Caki2 (cell line): ENCODE measurements at places on chromosomes 7 and 10. TPM values are rescaled to one million over a fixed set of nuclear protein-coding genes. Genes with fewer than 3 reads are reported as not detected.

The SPDYE16 gene
- 2.2 TPM in 1 of 2 replicates, not detected in the other for total RNA-seq

The C10orf53 gene
- not detected in 2 replicates for total RNA-seq

The THSD7A gene
- 0.06 and 0.20 TPM in 2 replicates for total RNA-seq

The EPO gene
- total RNA-seq: not detected in 2 replicates

The SP4 gene
- total RNA-seq: 2.5 and 3.0 TPM in 2 replicates

The LEP gene
- not detected in 2 replicates for total RNA-seq

The FFAR4 gene
- not detected in 2 replicates for total RNA-seq

The RAB19 gene
- total RNA-seq: 6.3 TPM in 1 of 2 replicates, not detected in the other

The CACNA2D1 gene
- 2.5 and 5.8 TPM in 2 replicates for total RNA-seq

The IQUB gene
- total RNA-seq: 0.10 TPM in 1 of 2 replicates, not detected in the other

DNA sequence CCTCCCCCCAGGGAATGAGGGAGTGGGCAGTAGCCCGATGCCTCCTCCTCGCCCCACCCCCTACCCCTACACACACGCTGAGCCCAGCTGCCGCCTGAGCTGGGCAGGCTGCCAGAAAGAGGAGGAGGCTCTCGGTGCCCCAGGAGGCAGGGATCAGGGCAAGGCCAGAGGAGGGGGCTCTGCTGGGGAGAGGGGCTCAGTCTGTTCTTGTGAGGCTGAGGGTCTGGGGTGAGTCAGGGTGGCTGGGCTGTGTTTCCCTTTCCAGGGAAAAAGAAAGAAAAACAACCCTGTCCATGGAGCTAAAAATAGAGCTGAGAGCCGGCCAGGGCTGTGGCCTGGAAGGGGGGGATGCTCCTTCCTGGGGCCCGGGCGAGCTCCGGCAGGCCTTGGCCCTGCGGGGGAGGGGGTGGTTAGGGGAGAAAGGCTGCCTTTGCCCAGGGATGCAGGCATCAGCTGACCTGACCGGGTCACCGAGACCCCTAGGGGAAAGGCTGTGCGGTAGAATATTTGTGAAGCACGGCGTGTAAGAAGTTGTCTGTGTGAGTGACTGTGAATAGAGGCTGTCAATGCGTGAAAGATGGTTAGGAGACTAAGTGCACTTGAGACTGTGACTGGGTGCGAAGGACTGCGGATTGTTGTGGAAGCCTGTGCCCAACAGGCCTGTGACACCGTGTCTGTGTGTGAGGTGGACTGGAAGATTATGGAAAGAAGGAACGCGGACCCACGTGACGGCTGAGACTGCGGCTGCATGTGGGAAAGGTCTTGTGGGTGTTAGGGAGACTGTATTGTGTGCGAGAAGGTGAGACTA, 1.2 kb upstream of the LZTS2 start:
- peak; percentile 85 for DNase-seq

GRCh38 chr7:74656441-74656836, 1.1 kb upstream of the GTF2I start:
- DNase-seq: peak; percentile 56

DNA sequence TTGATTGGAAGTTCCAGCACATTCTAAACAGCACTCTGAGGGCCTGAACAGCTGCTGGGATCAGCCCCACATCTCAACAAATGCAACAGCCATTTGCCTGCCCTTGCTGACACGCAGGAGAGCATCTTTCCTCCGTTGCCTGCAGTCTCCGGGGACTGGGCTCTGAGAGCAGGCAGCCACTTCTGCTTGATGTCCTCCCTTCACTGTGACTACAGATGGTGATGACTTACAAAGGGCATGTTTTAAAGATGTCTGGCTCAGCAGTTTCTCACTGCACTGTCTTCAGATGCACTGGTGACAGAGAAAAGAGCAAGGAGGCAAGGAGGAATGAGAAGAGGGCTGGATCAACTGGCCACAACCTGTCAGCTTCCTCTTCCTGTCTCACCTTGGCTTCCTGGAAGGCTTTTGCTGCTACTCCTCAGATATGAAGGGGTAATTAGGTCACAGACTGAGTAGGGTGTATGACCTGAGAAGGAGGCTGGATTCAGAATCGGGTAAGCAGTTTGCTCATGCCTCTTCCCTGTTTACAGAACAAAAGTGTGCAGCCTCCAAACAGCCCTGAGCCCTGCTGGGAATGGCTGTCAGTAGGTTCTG, 143.5 kb upstream of the GHITM start:
- no peak for DNase-seq

DNA sequence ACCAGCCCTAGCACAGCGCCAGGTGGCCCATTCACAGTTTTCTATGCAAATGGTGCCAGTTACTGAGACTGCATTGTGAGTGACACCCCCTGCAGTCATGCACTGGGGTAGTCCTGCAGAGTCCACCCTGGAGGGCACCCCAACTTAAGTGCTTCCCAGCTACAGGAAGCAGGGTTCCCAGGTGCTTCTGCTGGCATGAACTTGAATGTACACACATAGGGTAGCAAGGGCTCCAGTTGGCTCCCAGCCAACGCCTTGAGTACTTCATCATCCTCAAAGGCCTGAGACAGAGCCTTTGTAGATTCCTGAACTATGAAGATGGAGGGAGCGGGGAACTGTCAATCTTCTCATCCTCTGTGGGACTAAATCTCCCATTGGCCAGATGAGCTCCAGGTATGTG, 11.5 kb upstream of the NPFFR1 start:
- DNase-seq: no peak

DNA sequence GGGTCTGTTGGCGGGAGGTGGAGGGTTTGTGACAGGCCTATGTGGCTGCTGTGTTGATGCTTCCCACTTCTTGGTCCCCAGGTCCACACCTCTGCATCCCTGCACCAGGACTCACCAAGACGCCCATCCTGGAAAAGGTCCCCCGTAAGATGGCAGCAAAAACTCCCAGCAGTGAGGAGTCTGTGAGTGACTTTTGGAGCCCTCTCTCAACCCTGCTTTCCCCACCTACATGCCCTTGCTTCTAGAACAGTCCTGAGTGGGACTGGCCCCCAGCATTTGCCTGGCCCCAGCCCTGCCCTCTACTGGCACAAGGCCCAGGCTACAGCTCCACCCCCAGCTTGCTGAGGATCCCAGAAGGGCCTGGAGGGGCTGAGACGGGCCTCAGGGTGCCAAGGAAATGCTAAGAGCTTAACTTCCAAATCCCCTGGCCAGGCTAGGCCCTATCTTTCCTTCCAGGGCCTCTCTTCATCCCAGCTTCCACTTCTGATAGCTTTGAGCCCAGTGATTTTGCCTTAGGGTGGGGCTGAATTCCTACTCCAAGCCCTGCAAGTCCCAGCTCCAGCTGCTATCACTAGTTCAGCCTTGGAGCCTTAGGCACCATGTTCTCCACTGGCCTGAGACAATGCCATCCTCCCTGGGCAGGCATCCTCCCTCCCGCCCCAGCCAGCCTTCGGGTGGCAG, 2.7 kb downstream of the CHAT start:
- DNase-seq: no peak

GRCh38 chr7:158784270-158784669, 45.0 kb downstream of the ESYT2 start:
- DNase-seq: no peak

DNA sequence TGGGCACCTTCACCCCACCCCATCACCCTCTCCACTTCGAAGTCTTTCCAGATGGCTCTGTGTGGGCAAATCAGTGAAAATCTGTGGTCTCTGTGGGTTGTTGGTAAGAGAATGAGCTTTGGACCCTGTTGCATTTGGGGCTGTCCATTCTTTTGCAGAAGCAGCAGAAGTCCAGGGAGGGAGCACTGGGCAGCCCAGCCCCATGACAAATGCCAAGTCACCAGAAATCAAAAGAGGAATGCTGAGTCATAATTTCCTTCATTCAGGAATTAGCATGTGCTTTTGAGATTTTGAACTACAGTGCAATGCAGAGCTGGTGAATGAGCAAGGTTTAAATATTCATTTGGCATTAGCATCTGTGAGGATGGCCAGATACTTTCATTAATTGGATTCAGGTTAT, 556.2 kb downstream of the LRMDA start:
- DNase-seq: peak; percentile 31

- DNase-seq: peak; percentile 18
These were observed 9.8 kb downstream of the PODXL start for GRCh38 chr7:131546583-131547141.

GRCh38 chr10:97483506-97483905, 14.7 kb downstream of the MMS19 start:
- no peak for DNase-seq

GRCh38 chr10:89516149-89516832, 19.1 kb downstream of the SLC16A12 start:
- peak; percentile 80 for DNase-seq

- peak; percentile 47 for DNase-seq
These were observed 26.4 kb upstream of the KLF6 start for GRCh38 chr10:3811291-3811870.

GRCh38 chr10:90785782-90786181, 72.1 kb downstream of the HTR7 start:
- no peak for DNase-seq

DNA sequence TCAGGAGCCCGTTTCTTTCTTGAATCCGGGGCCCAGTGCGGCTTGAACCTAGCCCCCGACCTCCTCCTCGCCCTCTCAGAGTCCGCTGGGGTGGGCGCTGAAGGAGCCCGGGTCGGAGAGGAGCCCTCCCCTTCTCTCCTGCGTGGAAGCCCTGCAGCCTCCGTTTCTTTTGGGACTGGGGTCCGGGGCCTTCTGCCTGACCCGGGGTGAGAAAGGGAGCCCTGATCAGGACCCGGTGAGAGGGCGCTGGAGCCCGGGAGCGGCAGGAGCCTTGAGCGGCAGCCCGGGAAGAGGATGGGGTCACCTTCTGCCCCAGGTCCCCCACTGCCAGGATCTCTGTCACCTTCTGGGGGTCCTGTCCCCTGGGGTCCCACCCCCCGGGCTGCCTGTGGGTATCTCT, 162.3 kb downstream of the ZNF33B start:
- DNase-seq: no peak

GRCh38 chr7:42082144-42082543, 154.9 kb downstream of the GLI3 start:
- peak; percentile 66 for DNase-seq

GRCh38 chr7:108351729-108352131, 104.5 kb downstream of the NRCAM start:
- DNase-seq: no peak

DNA sequence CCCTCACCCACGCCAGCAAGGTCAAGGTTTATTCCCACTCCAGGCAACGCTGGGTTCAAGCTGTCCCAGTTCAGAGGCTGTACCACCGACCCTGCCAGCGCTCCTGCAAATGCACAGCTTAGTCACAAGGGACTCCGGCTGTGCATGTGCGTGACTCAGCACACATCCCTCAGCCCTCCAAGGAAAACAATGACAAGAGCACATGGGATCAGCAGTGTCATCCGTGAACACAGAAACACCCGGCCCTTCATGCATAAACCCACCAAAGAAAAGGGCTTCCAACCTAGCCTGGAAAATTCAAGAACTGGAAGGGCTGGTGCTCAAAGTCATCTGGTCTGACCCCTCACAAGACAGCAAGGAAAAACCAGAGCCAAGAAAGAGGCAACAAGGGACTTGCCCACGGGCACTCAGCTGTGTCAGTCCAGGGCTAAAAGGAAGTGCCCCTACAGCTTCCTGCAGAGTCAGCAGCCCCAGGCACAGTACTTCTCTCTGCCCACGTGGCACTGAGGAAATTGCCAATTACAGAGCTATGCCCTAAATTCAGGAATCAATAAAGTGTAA, 106.1 kb downstream of the KCNMA1 start:
- peak; percentile 93 for DNase-seq

DNA sequence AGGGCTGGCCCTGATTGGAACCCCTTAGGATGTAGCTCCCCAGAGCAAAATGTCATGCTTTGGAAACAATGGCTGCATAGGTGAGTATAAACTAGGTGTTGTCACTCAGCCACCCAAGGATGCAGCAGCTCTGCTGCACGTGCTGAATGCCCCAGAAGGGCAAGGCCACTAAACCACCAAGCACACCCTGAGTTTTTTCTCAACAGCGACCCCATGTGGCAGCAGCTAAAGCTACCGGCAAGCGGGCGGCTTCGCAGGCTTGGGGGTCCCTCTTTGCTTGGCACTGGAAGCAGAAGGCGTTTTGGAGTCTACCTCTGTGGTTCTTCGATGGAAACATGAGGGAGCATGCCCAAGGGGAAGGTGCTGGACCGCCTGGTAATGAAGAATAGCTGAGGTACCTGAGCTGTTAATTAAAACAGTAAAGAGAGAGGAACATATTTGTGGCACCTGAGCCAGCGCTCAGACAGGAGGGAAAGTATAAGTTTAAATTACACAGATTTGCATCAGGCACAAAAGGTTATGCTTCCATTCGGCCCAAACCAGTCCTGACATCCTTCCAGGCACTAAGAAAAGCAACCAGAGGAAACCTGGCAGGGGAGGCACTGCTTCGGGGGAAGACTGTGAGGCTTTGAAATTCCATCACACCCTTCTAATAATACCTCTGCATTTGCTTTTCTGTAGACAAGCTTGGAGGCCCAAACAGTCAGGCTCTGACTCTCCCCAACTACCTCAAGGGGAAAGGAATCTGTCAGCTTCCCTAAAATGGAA, 152.1 kb downstream of the GFRA1 start:
- DNase-seq: no peak

GRCh38 chr7:75739796-75740672, 1.3 kb upstream of the HIP1 start:
- no peak for DNase-seq
